ENCODE measurements at places on chromosomes 1 and 21.
A peak's percentile ranks its signal among the peaks of the same experiment; 100 is the strongest.

GRCh38 chr1:84571150-84571535 lies 3.1 kb downstream of the CTBS start:
- DNase-seq, result no peak

- DNase-seq, result no peak
These were observed 63.7 kb downstream of the HLCS start for GRCh38 chr21:36902793-36903192.

DNA sequence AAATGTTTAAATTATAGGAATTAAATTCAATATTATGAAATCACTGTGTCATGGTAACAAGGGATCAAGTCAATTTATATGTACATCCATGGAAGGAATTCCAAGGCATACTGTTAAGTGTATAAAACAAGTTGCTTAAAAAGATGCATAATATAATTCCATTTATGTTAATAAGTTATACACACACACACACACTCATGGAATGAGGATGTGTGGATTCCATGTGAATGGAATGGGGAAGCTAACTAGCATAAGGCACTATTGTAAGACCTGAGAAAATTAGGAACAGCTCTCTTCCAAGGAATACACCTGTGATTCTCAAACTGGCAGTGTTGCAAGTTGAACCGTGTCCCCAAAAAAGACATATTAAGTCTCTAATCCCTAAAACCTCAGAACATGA lies 17.6 kb upstream of the TRAF3IP3 start:
- DNase-seq, result no peak

- DNase-seq, result peak; percentile 54
These were observed 36.5 kb downstream of the PIK3CD start for GRCh38 chr1:9687874-9688582.

DNA sequence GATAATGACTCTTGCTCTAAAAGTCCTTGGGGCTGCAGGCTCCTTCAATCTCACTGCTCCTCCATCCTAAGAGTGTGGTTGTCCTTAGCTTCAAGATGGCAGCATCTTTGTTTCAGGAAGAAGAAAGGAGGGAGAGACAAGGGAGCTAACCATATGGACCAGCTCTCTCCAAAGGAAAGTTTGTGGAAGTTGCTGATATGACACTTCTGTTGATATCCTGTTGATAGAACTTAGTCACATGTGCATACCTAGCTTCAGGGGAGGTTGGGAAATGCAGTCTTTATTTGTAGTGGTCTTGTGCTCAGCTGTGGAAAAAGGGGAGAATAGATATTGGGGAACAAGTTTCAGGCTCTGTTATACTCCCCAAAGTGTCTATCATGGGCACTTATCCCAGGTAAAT lies 186.9 kb downstream of the GIPC2 start:
- DNase-seq, result no peak

- DNase-seq, result peak; percentile 94
These were observed 648 bp downstream of the S100PBP start for GRCh38 chr1:32817815-32818786.

DNA sequence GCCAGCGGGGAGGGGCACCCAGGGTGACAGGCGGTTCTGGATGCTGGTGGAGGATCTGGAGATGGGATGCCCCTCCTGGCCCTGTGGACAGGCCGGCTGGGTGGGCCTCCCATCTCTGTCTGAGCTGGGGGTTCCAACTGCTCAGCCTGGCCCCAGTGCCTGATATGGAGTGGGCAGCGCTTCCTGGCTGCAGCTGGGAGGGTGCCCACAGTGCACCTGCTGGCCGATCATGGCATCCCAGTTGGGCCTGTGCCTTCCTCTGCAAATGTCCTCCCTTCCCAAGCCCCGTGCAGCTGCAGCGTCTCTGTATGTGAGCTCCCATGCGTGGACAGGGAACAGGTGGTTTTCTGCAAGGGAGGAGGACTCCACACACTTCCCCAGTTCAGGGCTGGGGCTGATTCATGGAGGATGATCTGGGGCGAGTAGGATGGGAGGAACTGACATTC lies 2.1 kb downstream of the PFKL start:
- no peak for DNase-seq

DNA sequence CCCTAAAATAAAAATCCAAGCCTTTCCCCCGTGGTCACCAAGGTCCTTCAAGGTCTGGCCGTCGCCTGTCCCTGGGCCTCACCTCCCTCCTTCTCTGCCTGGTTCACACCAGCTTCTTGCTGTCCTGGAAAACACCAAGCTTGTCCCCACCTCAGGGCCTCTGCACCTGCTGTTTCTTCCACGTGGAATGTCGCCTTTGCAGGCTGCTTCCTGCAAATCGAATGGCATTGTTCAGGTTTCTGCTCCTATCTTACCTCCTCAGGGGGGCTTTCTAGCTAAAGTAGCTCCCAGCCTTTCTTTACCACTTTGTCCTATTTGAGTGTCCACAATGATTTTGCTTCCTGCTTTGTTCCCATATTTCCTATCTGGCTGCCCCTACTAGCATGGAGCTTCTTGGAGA lies 3.3 kb upstream of the CASZ1 start:
- no peak for DNase-seq

DNA sequence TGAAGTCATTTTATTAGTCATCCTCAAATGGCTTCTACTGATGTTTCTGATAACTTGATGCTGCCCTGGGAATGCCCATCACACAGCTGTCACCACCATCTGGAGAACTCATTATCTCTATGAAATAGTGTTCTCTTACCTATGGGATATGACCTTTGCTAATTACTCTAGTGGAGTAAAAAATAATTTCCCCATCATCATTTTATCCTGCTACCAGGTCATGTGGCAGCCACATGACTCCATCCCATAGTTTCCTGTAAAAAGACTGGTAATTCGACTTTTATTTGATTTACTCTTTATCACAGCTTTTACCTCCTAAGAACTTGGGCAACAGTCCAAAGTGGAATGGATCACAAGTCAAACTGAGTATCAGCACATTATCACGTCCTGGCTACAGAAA lies 76.1 kb upstream of the USP25 start:
- no peak for DNase-seq

DNA sequence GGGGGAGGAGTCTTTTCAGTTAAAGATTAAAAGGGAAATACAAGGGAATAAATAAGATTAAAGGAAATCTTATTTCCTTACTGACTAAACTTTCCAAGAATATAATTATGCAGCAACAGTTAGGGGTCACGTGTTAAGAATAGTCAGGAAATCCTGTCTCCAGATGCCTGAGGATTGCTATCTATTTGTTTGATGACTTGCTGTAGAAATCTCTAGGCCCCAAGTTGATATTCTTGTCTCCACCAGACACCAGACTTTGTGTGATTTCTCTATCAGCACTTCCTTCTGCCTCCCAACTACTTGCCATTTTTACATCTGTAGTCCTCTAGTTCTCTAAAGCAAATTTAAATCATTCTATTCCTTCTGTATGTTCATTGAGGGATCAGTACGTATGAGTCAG lies 77.5 kb downstream of the RPAP2 start:
- no peak for DNase-seq

DNA sequence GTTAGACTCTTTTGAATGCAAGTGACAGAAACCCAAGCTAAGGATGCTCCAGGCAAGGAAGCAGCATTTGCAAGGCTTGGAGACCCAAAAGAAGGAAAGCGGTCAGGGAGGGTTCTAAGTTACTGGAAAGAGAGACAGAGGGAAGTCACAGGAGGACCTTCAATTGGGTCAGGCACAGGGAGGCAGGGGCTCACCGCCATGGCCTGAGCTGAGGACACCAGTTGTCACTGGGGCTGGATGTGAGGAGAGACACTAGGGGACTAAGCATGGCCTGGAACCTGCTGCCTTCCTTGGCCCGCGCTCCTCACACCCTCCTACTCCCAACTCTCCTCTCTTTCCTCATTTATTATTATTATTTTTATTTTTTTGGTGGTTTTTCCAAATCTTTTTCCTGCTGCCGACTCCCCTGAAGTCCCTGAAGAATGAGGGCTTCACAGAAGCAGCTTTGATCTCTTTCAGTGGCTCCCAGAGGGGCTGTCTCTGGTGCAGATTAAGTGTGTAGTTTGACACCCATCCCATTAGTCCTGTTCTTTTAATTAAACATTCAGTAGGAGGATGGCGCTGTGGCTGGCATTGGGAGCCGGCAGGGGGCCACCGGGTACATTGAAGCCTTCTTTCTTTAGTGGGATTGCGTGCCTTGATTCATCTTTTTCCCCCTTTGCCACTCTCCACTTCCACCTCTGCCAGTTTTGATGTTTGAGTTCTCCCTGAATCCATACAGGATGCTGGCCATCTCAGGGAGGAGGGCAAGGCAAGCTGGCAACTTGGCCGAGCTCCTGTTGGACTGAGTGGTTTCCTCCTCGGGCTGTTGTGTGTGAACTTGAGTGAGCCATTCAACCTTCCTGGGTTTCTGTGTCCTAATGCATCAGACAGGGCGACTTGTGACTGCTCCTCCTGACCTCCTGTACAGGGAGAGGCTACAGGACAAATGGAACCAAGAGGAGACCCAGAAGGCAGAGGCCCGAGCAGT lies 59.3 kb downstream of the MDM4 start:
- no peak for DNase-seq

DNA sequence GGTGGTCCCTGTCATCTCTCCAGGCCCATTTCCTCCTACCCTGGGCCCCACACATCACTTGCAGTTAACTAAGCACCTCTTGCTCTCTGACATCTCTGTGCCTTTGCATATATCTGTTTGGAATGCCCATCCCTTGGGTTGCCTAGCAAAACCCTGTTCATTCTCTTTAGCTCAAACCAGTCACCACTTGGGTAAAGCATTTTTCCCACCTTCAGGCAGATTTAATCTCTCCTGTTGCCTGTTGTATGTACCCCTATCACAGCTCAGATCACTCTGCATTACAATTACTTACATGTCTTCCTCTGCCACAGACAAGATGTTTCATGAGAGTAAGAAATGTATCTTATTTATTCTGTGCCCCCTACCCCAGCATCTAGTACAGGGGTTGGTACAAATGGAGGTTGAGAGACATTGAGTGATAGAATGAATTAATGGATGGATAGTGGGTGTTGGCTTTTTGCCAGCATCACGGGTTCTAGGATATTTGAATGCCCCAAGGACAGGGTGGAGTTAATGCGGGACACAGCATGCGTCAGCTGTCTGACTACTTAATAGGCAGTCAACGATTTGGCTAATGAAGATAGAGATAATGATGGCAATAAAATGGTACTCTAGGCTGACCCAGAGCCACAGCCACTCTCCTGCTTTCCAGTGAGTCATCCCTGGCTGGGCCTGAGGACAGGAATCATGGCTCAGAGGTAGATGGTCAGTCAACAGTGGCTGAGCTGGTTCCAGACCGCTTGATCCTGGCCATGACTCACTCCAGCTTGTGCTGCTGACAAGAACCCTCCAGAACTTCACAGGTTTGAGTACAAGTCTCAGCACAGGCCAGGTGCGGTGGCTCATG lies 6.5 kb downstream of the NR0B2 start:
- DNase-seq, result no peak

Measured in right cardiac atrium (tissue), 5 donors.